ENCODE measurements at places on chromosomes 1 and 21.

- DNase-seq: no peak
These were observed 15.1 kb upstream of the PIGV start for GRCh38 chr1:26772687-26773086.

DNA sequence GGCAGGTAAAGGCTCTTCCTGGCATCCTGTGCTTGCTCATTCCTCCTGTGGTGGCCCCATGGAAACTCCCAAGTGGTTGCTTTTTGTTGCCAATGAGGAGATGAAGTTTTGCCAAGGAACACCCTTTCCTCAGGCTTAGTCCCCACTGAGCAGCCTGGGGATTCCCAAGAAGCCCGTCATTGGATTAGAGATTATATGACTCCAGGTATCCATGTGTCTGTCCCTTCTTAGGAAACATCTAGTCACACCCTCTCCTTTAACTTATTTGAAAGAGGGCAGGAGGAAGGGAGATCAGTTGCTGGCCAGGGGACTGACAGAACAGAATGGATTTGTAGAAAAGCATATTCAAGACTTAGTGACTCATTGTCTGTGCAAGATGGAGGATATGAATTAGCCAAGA, 3.8 kb upstream of the LCE3A start:
- DNase-seq: no peak

DNA sequence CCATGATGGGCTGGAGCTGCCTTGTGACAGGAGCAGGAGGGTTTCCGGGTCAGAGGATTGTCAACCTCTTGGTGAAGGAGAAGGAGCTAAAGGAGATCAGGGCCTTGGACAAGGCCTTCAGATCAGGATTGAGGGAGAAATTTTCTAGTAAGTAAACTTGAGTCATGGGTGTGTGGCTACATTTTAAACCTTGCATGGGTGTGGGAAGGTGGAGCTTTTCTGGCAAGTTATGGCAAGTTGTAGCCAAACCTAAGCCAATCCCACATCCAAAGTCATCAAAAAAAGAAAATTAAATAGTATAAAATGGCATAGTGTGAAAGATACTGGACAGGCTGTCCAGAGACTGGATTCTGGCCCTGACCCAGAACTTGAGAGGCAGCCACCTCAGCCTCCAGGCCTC, 39.8 kb upstream of the HSD3B1 start:
- DNase-seq: no peak

- DNase-seq: no peak
These were observed 7.7 kb upstream of the LCE3A start for GRCh38 chr1:152630596-152630995.

DNA sequence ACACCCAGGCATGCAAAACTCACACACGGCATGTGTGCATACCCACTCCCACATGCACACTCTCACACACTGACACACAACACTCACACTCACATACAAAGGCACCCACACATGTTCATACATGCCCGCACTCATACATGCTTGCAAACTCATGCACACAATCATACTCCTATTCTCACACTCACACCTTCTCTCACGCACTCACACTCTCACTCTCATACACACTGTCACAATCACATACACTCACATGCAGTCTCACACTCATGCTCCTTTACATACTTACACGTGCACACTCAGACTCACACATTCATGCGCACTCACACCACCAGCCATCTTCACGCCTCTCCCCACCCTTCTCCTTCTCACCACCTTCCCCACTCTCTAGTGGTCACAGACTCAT, 3.1 kb downstream of the SLC5A9 start:
- DNase-seq: no peak

DNA sequence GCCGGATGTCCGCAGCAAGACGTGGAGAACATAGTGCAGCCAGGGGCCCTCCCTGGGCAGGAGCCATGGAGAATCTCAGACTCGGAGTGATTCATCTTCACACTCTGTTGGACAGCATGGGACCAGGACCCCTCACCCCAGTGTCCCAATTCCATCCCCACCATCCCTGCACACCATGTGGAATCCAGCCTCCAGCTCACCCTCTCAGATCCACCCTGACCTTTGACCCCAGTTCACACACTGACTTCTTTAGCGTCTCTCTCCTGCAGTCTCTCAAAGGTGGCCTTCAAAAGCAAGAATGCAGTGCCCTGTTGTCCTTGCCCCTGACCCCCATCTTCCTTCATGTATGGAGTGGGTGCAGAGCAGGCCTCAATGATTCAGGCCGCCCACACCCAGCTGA, 2.1 kb upstream of the TNNI1 start:
- DNase-seq: no peak

DNA sequence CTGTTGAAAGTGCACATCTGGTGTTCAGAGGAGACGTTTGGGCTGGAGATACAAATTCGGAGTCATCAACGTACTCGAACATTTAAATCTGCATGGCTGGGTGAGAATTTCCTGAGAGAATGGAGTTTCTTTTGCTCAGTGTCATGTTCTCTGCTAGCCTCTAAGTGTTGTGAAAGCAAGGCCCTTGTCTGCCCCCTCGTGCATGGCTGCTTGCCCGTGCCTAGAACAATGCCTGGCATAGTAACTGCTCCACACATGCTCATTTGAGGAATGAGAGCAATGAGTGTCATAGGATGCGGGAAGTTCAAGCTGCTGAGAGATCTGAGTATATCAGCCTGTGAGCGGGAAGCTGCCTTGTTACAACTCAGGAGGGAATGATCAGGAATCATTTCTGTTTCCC, 171.1 kb upstream of the CSF3R start:
- no peak for DNase-seq

Measured in neural progenitor cell (in vitro differentiated cells).